Thoracic aorta (tissue), 2 donors: ENCODE measurements at places on chromosomes 2 and 18.

GRCh38 chr2:128775217-128775913 is 456.7 kb upstream of the HS6ST1 start:
- H3K36me3 ChIP-seq, result no peaks in the 10 kb centered on the region
- no peaks in the 10 kb centered on the region for H3K4me1 ChIP-seq
- H3K27ac ChIP-seq, result no peak overlapping the region
- no peaks in the 10 kb centered on the region for H3K27me3 ChIP-seq

GRCh38 chr18:44895176-44895798 is 214.6 kb downstream of the SETBP1 start:
- H3K27ac ChIP-seq, result no peak overlapping the region
- no peaks in the 10 kb centered on the region for H3K27me3 ChIP-seq
- no peaks in the 10 kb centered on the region for H3K36me3 ChIP-seq
- DNase-seq, result no peak
- H3K4me3 ChIP-seq, result no peak overlapping the region
- H3K4me1 ChIP-seq, result peaks cover 14% of the 10 kb centered on the region

DNA sequence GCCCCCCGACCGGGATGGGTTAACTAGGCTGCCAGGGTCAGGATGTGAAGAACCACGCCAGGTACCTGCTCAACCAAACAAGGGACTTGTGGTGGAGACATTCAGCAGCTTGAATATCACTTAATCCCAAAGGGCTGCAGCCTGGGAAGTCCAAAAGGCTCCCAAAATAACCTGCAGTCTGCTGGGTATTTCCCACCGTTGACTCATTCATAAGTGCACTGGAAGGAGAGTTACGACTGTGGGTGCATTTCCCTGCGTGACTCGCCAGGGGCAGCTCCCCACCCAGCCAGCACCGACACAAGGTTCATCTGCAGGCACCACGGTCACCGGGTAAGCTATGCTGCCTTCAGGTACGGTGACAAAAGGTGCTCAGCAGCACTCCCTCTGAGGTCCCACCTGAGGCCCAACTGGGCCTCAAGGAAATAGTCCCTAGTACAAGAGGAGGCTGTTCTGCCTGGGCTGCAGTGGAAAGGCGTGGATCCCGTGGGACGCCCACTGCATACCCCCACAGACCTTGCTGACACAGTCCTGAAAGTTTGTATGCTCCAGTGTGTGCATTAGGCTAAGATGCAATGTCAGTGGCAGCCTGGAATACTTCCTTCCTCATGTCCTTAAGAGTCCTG is 86.5 kb downstream of the UXS1 start:
- no peaks in the 10 kb centered on the region for H3K4me1 ChIP-seq
- H3K27ac ChIP-seq, result no peak overlapping the region

- H3K4me1 ChIP-seq, result no peaks in the 10 kb centered on the region
- no peaks in the 10 kb centered on the region for H3K36me3 ChIP-seq
- H3K27ac ChIP-seq, result no peak overlapping the region
- H3K27me3 ChIP-seq, result no peaks in the 10 kb centered on the region
- H3K4me3 ChIP-seq, result no peak overlapping the region
- DNase-seq, result no peak
These were observed 245.8 kb downstream of the KCNE4 start for GRCh38 chr2:223297788-223298187.

GRCh38 chr2:95670686-95671085 is 78.9 kb downstream of the TRIM43 start:
- no peak for DNase-seq
- H3K27me3 ChIP-seq, result no peaks in the 10 kb centered on the region
- H3K36me3 ChIP-seq, result no peaks in the 10 kb centered on the region

GRCh38 chr2:156675896-156676295 is 239.7 kb downstream of the GPD2 start:
- DNase-seq, result no peak
- H3K36me3 ChIP-seq, result no peaks in the 10 kb centered on the region
- no peak overlapping the region for H3K4me3 ChIP-seq
- no peaks in the 10 kb centered on the region for H3K27me3 ChIP-seq
